ENCODE measurements at places on chromosomes 11 and 22. TPM values are rescaled to one million over a fixed set of nuclear protein-coding genes. Genes with fewer than 3 reads are reported as not detected.

DNA sequence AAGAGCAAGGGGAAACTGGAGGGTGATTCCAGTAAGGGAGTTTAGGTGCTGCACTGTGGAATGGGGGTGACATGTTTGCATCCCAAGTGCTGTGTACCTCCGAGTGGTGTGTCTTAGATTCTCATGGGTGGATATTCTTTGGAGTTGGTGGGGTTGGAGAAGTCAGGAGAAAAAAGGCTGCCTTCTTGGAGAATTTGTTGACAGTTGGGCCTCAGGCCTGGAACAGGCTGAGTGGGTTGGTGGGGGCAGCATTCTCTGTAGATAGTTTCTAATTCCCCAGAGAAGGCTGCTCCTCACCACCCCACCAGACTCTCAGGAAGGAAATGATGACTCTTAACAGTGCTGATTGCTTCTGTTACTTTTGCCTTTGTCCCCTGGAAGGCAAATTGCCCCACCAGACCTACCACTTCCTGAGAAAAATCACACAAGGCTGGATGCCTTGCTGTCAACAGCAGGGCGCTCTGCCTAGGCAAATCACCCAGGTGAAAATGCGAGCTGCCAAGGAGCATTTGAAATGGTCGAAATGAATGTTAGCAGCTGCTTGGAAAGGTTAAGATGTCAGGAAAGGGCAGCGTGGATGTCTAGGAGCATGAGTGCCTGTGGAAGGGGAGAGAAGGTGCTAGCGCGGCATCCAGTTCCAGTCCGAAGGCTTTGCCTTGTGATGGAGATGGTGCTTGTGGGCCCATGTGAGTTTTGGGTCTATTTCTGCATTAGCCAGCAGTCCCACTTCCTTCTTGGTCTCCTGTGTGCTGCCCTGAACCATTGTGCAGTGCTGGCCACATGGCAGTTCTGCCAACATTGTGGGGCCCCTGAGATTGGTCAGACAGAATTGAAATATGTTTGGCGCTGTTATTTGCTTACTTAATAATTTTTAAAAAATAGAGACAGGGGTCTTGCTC is 29.7 kb upstream of the SORL1-AS1 start:
- H3K4me3 ChIP-seq: no peak overlapping the region
- DNase-seq: no peak
- peaks cover 17% of the 10 kb centered on the region for H3K27me3 ChIP-seq
- H3K36me3 ChIP-seq: no peaks in the 10 kb centered on the region

DNA sequence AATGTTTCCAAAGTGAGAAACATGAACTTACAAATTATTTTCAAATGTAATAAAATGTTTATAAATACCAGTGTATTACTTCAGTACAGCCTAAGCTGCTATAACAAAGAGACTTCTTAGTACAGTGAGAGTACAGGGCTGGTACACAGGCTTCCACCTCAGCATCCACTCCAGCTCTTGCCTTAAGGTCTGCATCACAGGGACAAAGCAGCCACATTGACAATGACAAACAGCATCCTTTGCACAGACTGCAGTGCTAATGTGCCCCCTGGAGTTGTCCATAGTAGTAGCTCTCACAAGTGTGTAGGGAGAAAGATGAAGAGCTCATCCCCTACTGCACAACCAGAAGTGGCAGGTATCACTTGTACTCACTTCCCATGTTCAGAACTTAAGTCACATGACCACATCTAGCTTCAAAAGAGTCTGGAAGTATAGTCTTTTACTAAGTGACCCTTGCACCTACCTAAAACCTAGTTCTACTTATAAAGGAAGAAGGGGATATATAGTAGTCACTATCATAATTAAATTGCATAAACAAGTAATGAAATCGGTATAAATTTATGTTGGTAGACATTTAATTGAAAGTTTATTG is 10.7 kb upstream of the LIPT2 start:
- H3K27ac ChIP-seq: peak overlapping the region; percentile 50
- peaks cover 4% of the 10 kb centered on the region for H3K4me1 ChIP-seq

CDC42EP1 gene
- total RNA-seq: 28.6 TPM

DNA sequence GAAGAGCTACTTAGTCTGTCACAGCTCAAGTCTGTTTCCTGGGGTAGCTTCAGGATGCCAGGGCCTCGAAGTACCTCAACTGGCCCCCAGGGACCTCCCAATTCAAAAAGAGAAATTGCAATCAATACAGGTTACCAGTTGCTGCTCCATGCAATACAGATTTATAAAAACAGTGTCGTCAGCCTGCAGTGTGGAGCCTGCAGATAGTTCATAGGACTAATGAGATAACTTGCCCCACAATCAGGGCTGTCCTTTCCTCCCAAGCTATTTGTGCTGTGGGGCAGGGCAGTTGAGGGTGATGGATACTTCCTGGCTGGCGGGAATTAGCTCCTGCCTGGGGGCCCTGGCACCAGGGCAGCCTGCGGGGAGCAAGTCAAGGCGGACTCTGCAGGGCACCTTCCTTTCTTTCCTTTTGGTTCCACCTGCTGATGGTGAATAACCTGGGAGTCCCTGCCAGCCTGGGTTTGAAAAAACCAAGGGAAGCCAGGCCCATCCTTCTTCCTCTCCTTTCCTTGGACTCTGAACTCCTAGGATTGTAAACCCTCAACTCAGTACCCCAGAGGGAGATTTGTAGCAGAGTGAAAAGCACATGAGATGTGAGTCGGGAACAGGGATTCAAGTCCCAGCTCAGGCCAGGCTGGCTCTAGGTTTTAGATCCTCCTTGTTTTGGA is 216.6 kb downstream of the CEP164 start:
- no peak overlapping the region for H3K4me3 ChIP-seq
- no peaks in the 10 kb centered on the region for H3K36me3 ChIP-seq
- H3K27ac ChIP-seq: no peak overlapping the region
- H3K27me3 ChIP-seq: no peaks in the 10 kb centered on the region

SHANK2 gene
- 3.5 TPM for total RNA-seq

LYVE1 gene
- total RNA-seq: not detected

GRCh38 chr22:48453751-48454485 is 1373.8 kb downstream of the BRD1 start:
- no peak for DNase-seq
- H3K4me3 ChIP-seq: no peak overlapping the region
- no peaks in the 10 kb centered on the region for H3K4me1 ChIP-seq
- H3K27ac ChIP-seq: no peak overlapping the region
- no peaks in the 10 kb centered on the region for H3K36me3 ChIP-seq

DNA sequence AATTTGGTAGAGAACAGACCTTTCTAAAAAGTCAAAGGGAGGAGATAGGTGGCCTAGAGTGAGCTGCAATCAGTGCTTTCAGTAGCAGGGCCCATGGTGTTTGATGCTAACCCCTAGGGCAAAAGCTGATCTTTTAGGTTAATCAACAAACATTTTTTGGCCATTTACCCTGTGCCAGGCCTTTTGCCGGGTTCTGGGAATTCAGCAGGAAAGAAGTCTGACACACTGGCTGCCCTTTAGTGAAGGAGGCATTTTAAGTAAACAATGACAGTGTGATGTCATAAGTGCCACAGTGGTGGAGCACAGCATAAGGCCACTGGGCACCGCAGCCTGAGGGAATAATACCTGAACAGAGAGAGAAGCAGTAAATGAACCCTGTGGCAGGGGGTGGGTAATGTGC is 29.0 kb downstream of the C22orf31 start:
- DNase-seq: no peak
- peak overlapping the region; percentile 94 for H3K27ac ChIP-seq
- peaks cover 27% of the 10 kb centered on the region for H3K4me1 ChIP-seq
- no peak overlapping the region for H3K4me3 ChIP-seq

GRCh38 chr11:111329306-111330204 is 31.2 kb downstream of the POU2AF3 start:
- DNase-seq: no peak
- no peak overlapping the region for H3K4me3 ChIP-seq
- no peak overlapping the region for H3K27ac ChIP-seq
- H3K36me3 ChIP-seq: no peaks in the 10 kb centered on the region
- H3K4me1 ChIP-seq: peaks cover 10% of the 10 kb centered on the region
- no peaks in the 10 kb centered on the region for H3K27me3 ChIP-seq

Measured in osteoblast (primary cell).